ENCODE measurements at places on chromosomes 2 and 18.

DNA sequence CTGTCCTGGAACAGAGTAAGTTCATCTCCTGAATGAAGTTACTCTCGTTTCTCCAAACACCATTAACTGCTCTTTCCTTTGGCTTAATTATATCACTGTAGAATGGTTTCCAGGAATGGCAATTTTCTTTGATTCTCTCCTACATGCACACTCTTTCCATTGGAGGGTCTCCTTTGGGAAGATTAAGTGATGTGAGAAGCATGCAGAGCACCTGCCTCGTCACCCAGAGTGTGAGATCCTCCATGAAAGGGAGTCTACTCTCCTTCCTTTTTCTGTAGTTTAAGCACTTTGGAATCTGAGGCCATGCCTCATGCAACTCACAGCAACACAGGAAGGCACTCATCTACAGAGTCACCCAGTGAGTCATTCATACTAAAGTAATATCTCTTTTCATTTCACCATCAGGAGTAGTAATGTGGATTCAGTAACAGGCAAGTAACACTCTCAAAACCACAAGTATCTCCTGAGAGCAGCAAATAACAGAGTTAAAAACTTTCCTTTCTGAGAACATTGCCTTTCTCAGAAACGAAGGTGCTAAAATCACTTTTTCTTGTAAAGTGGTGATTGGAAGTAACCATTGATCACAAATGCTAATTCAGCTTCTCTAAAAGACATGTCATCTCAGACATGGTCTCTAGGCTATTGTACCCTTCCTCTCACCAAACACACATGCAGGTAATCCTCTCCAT is 52.8 kb upstream of the IL1RL1 start:
- no peak for DNase-seq

- DNase-seq: no peak
Observed at GRCh38 chr2:188845692-188846091, 128.5 kb upstream of the COL3A1 start.

GRCh38 chr2:190755772-190756415 is 107.0 kb downstream of the NAB1 start:
- no peak for DNase-seq

DNA sequence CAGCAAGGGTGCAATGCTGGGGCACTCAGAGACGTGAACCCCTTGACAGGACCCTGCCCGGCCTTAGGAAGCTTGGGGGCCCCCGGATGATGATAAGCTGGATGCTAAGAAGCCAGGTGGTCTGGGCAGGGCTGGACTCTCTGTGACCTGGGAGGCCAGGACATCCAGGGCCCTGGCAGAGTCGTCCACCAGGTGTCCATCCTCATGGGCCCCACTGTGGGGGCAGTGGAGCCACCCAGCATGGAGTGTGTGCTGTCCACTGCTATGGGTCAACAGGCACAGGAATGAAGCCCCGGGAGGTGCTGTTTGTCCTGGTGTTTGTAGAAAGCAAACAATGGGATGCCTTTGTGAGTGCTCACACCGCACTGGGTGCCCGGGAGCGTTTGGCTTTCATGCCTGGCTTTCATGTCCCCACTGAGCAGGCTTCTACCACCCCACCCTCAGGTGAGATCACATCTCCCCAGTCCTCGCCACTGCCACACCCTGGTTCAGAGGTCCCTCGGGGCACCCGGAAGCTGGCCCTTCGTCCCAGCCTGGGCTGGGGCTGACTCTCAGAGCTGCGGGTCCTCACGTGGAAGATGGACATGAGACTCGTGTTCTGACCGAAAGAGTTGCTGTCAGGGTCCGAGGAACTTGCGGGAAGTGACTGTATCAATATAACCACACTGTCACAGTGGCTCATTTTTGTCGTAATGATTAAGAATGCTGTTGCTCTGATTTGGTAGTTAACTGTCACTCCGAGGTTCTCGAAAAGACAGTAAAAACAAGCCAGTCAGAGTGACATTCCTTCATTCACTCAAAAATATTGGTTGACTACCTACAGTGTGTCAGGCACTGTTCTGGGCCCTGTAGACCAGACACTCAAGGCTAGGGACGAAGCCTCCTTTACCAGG is 53.3 kb downstream of the INHBB start:
- DNase-seq: no peak

GRCh38 chr2:170310876-170311502 is 133.0 kb downstream of the MYO3B start:
- no peak for DNase-seq

GRCh38 chr18:22998344-22998743 is 65.2 kb downstream of the RBBP8 start:
- no peak for DNase-seq

GRCh38 chr2:216862628-216863398 is 2.9 kb upstream of the TNP1 start:
- no peak for DNase-seq

DNA sequence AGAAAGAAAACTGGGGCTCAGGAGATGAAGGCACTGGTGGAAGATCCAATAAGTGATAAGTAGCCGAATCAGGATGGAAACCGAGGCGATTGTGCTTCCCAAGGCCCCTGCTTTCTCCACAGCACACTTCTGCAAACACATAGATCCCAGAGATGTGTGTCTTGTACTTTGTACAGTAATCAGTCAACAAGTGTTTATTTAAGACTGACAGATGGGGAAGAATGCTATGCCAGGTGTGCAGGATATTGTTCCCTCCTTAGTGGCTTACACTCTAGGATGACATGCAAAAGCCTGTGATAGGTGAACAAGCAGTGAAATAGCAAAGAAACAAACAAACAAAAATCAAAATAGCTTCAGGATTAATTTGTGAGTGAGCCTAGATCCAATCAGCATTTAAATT is 116.6 kb downstream of the ACTR3 start:
- no peak for DNase-seq

- peak; percentile 41 for DNase-seq
Observed at GRCh38 chr2:126527836-126528490, 128.0 kb upstream of the GYPC start.

DNA sequence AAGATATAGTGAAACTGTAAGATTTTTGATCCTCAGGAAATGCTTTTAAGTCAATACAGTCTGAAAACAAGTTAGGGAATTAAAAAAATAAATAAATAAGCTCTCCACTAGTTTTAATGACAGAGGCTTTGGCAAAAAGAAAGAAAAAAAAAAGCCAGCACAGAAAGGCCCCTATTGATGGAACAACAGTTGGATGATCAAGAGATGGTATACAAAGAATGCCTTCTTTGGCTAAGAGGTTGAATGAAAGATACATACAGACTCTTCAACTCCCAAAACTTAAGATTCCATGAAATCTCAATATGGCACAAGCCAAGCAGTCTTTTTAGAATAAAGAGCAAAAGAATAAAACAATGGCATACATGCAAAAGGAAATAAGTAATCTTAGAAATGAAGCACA is 64.0 kb upstream of the GALNT5 start:
- DNase-seq: no peak

GRCh38 chr2:236968101-236968879 is 117.4 kb upstream of the COPS8 start:
- DNase-seq: no peak

DNA sequence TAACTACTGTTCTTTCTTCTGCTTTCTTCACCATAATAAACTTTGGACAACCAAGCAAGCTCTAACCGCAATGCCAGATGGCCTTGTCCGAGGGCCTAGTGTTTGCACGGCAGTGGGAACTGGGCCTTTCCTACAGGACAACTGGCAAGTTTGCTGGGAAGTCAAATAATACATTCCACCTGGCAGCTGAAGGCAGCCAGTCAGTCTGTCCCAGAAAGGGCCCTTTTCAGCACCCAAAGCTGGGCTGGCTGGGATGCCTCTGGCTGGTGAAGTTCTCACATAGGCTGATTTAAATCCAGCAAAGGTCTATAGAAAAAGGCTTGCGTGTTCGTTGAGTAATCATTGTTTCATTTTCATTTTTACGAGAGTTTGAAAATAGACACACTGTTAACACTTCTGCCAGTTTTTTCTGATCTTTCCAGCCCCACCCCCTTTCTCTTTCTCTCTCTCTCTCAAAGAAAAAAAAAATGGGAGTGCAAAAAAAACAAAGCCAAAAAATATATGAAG is 110.0 kb upstream of the EPAS1 start:
- no peak for DNase-seq

GRCh38 chr2:193303464-193303863 is 1108.7 kb upstream of the TMEFF2 start:
- DNase-seq: no peak

DNA sequence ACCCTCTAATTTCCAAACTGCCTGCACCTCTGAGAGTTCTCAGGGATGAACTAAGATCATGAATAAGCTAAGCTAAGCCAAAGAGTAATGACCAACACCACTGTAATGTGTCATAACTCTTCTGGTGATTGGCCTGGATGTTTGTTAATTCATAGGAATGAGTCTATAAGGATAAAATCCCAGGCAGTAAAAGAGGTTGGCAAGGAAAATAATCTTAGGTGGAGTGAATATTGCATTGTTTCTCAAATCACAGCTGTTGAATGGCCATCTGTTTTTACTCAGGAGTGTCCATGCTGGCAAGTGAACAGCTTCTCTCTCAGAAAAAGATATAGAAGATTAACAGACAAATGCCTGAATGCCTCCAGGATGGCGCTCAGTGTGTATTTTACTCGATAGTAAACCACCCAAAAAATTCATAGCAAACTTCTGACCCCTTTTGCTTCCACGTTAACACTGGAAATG is 60.8 kb upstream of the GLS start:
- no peak for DNase-seq

GRCh38 chr2:113058411-113058994 is 495 bp upstream of the IL36RN start:
- DNase-seq: no peak

GRCh38 chr18:13271302-13271911 is 52.8 kb downstream of the LDLRAD4 start:
- DNase-seq: no peak

GRCh38 chr18:57188851-57189557 is 42.1 kb downstream of the BOD1L2 start:
- no peak for DNase-seq

DNA sequence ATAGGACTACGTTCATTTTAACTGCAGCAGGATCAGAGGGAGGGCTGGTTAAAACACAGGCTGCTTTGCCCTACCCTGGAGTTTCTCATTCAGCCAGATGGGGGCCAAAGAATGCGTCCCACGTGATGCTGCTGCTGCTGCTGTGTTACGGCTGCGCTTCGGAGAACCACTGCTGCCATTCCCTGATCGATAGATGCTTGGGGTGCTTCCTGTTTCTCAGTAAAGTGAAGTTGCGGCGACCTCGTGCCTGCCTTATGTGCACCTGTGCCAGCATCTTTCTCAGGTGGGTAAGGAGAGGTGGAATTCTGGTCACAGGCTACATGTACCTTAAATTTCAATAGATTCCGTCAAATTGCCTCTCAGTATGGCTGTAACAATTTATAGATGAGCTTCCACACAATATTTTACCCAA is 24.7 kb upstream of the TOGARAM2 start:
- DNase-seq: peak; percentile 48

- DNase-seq: no peak
Observed at GRCh38 chr2:84832772-84833461, 48.0 kb downstream of the TRABD2A start.

DNA sequence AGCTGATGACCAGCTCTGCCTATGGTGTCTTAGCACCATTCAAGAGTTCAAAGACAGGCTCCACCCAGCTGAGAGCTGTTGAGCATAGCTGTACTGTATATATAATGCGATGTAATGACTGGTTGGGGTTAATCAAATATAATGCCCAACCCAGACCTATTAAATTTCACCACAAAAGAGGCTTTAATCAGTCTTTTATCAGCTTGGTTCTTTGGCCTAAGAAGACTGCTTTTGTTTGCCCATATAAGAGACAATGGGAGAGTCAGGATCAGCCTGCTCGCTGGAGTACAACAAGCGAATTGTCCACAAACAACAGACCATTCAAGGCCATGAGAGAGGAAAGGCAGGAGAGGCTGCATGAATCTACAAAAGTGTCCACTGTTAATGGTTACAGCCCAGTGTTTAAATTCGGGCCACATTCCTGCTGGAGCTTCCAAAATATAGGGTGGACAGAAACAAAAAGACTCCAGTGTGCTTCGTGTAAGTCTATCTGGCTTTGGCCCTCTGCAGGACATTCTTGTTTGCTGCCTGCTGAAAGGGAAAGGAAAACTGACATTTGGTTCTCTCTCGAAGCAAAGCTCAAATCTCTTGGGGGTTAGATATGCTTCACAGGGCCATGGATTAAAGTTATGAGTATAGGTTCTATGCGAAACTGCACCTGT is 299.0 kb upstream of the FBXO11 start:
- peak; percentile 26 for DNase-seq

- no peak for DNase-seq
Observed at GRCh38 chr2:10477443-10478297, 29.5 kb upstream of the ODC1 start.

GRCh38 chr2:100647709-100648108 is 84.9 kb downstream of the PDCL3 start:
- DNase-seq: no peak

DNA sequence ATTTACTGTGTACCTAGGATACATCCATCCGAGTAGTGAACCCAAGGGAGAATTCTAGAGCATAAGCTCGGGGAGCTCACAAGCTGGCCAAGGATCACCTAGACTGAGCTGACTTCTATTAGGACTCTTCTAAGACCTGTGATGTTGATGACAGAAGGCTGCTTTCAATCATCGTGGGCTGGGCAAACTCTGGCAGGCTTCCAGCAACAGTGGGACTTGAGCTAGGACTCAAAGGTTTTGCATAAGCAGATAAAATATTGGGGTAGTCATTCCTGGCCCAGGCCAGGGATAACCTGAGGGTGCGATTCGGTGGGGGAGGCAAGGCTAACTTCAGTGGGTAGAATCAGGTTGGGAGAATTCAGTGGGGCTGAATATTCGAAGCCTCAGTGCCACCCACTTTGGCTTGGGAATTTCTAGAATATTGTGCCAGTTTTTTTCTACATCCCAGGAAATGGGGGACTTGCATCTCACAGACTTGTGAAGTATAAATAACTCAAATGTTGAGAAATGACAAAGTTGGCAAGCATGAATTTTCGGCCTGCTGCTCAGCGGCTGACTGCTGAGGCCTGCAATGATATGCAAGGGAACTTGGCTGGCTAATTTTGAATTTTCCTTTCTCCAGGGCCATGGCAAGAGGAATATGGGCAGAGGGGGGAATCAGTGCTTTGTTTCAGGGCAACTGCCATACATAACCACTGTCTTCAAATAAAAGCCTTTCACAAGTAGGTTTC is 274.3 kb downstream of the PRKCE start:
- no peak for DNase-seq

- DNase-seq: no peak
Observed at GRCh38 chr2:144242311-144242710, 277.6 kb downstream of the ZEB2 start.

- no peak for DNase-seq
Observed at GRCh38 chr2:109373791-109374547, 239.8 kb downstream of the SEPTIN10 start.

- no peak for DNase-seq
Observed at GRCh38 chr2:35462226-35462998, 893.2 kb upstream of the CRIM1 start.

Data from neural crest cell (in vitro differentiated cells).